ENCODE measurements at places on chromosomes 2 and 18.

- no peak for DNase-seq
Measured at GRCh38 chr2:61950571-61951315, 45.3 kb downstream of the COMMD1 start.

DNA sequence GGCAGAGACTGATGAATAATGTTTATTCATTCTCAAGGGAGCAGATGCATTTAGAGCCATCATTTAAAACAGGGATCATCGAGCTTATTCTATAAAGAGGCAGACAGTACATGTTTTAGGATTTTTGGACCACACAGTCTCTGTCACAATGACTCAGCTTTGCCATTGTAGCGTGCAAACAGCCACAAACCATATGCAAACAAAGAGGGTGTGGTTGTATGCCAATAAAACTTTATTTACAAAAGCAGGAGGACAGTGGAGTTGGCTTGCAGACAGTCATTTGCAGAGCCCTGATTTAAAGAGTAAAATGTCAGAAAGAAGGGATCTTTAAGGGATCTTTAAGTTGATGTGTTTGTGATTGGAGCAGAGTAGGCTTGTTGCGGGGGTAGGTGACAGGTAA lies 51.5 kb downstream of the SMIM21 start:
- DNase-seq = no peak

DNA sequence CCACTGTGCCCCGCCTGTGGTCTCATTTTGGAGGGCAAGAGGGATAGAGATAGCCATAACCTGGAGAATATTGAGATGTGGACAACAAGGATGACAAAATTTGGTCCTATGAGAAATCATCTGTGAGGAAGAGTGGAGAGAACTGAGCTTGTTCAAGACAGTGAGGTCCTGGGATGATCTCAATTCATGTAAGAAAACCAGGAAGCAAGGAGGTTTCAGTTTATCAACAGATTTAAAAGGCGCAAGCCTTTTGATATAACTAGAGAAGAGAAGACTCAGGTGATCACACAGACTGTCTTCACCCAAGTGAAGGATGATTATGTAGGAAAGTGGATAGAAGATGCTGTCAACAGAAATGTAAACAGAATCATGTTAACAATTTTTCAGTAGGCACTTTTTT lies 39.1 kb downstream of the PCBP1 start:
- no peak for DNase-seq

DNA sequence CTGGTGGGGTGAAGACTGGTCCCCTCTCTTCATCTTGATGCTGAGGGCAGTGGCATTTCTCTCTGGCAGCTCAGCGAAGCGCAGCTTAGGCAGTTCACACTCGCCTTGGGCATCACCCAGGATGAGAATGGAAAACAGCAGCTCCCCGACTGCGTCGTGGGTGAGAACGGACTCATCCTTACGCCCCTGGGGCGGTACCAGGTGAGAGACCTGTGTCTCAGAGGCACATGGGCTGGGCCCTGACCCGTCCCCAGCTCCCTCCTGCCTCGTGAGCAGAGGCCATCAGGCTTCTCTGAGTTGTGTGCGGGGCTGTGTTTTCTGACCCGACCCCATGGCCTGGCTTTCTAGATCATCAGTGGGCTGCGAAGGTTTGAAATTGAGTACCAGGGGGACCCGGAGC lies 8.2 kb upstream of the CCDC74A start:
- no peak for DNase-seq

- no peak for DNase-seq
Measured at GRCh38 chr2:28661589-28662001, 90.0 kb upstream of the PPP1CB start.

GRCh38 chr2:34734042-34734441 lies 1134.9 kb upstream of the FAM98A start:
- no peak for DNase-seq

DNA sequence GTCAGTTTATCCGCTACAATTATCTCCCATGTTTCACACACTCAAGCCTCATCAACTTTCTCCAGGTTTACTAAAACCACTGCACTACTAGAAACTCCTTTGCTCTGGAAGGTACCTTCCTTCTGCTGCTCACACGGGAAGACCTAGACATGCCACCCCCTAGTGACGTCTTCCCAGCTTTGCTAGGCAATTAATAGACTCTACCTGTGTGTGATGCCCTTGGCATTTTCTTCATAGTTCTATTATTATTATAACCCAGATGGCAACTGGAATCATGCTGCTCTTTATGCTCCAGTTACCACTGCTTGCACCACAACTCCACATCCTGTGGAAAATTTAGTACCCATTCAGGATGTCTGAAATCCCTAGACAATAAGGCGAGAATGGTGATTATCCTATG lies 42.4 kb downstream of the CACNB4 start:
- no peak for DNase-seq

DNA sequence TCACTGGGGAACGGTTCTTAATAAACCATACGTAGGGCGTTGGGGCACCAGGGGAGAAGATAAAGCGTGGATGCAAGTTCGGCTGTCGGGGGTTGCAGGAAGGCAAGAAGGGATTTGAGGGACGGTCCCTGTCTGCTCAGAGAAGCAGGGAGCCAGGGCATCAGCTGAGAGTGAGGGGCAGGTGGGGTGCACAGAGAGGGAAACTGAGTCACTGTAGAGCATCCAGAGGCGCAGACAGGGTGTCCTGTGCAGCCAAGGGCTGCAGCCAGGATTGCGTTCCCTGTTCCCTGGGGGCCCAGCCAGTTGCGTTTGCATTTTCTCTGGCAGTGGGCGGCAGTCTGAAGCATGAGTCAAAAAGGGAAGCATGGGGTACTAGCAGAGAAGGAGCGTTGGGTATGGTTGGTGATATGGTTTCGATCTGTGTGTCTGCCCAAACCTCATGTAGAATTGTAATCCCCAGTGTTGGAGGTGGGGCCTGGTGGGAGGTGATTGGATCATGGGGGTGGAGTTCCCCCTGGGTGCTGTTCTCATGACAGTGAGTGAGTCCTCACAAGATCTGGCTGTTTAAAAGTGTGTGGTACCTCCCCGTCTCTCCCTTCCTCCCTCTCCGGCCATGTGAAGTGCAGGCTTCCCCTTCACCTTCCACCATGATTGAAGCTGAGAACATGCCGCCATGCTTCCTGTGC lies 202.9 kb downstream of the NDUFA10 start:
- peak; percentile 32 for DNase-seq

DNA sequence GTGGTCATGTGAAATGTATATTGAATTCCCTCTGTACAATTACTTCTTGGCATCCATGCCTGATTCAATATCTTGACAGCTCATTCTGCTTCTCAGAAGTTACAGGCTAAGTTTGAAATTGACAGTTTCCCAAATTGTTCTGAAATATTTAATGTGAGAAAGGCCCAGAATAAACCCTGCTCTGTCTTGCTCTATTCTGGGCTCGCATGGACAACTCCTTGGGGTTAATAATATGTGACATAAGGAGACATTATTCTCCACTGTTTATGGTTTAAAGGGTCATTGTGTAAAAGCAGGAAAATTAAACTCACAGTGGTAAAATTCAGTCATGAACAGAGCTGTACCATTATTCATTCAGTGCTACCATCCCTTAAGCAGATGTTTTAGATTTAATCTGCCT lies 160.7 kb upstream of the CNTNAP5 start:
- DNase-seq = no peak

DNA sequence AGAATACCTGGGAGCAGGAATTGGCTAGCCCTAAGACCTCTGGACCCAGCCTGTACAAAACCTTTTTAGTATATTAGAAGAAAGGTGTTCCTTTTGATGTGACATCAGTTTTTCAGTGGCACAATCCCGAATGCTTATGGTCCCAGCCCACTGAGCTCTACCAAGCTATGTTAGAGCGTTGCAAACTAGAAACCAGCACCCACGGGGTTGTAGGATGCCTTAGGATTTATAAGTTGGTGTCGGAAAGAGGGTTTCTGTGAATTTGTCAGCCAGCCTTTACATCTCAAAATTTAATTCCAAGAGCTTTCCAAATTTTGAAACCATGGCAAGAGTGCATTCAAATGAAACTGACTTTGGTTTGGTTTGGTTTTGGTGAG lies 499 bp upstream of the LMAN1 start:
- no peak for DNase-seq

- DNase-seq = no peak
Measured at GRCh38 chr2:240593026-240593702, 6.6 kb downstream of the CAPN10 start.

DNA sequence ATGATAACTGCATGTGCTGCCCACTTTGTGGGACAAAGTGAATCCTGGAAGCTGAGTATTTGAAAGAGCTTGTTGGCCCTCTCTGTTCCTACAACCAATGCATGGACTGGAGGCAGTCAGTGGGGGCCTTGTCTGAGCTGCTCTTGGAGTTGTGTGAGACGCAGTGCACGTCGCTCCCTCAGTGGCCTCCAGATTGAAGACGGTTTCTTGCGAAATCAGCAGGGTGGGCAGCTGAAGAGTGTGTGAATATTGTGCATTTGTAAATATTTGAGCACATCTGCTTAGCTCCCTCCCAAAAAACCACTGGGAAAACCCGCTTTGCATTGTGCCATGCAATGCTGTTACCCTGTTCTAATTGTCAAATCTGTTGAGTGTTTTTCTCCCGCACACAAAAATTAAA lies 782.8 kb downstream of the PLCL1 start:
- no peak for DNase-seq

GRCh38 chr2:34492561-34493455 lies 893.7 kb upstream of the FAM98A start:
- DNase-seq = no peak

- no peak for DNase-seq
Measured at GRCh38 chr2:136858656-136859055, 93.3 kb downstream of the THSD7B start.

DNA sequence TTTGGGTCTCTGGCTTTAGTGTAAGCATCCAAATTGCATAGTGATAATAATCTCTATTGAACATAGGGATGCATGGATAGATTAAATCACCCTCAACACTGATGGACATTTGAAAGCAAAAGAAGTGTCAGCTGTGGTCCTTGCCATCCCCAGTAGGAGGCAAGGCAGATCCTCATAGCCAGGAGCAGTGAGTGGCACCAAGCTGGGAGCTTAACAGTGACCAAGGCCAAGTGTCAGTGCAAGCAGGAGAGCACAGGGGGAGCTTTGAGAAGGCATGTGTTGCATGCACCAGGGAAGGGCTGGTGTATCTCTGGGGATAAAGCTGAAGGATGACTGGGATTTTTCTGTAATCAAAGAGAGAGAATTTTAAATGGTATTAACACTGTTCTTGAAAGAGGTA lies 14.7 kb downstream of the SLC14A1 start:
- no peak for DNase-seq

DNA sequence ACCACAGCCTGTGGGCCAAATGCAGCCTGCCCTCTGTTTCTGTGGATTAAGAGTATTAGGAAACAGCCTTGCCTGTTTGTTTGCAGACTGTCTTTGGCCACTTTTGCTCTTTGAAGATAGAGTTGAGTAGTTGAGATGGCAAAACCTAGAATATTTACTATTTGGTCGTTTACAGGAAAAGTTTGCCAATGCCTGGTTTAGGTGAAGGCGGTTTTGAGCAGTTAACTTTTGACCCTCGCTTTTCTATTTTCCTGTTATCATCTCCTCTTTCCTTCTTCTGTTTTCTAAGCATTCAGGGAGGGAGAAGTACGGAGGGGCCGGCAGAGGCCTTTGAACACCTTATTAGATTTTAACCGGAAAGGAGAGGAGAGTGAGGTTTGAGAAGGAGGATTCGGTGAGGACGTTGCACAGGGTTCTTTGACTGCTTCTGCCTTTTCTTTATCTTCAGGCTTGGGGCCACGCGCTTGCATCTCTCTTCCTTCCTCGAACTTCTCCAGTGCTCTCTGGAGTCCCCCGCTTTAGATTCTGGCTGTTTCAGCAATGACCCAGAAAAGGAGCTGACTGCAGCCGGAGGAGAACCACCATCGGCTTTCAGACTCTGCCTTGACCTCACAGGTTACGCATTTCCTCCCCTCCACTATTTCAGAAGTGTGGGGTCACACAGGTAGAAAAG lies 39.2 kb downstream of the IL1R2 start:
- no peak for DNase-seq

DNA sequence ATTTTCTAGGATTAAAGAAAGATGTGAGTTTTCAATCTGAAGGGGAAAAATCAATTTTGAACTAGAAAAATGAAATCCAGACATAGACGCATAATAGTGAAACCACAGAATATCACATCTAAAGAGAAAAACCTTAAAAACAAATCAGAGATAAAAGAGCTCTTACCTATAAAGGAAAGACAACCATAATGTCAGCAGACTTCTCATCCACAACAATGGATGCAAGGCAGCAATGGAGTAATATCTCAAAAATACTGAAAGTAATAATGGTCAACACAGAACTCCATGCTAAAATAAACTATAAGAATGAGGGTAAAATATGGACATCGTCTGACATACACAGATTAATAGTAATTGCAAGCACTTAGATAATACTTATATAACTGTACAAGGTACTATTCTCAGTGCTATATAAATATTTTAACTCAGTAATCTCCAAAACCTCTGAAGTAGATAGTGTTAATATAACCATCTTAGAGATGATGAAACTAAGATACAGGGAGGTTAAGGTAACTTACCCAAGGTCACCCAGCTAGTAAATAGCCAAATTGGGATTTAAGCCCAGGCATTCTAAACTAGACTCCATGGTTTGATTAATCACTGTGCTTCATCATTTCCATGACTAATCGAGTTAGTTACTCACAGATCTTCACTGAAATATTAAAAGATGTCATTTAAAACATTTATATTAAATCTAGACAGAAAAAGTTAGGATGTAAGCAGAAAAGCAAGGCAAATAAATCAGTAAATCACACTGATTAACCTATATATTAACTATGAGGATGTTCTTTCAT lies 89.4 kb upstream of the SPTBN1 start:
- no peak for DNase-seq

DNA sequence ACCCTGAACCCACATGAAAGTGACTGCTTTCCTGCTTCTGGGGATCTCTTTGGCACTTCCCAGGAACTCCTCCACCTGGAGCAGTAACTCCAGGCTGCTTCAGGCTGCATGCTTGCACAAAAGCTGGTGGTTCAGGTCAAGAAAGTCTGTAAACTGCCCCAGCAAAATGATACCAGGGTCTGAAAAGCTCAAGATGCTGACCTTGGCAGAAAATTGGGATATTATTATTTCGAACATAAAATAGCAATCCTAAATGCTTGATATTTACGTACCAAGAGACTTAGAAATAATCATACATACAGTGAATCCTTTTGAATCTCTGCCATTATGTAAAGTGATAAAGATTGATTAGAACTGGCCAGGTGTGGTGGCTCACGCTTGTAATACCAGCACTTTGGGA lies 674.3 kb downstream of the ERBB4 start:
- no peak for DNase-seq

DNA sequence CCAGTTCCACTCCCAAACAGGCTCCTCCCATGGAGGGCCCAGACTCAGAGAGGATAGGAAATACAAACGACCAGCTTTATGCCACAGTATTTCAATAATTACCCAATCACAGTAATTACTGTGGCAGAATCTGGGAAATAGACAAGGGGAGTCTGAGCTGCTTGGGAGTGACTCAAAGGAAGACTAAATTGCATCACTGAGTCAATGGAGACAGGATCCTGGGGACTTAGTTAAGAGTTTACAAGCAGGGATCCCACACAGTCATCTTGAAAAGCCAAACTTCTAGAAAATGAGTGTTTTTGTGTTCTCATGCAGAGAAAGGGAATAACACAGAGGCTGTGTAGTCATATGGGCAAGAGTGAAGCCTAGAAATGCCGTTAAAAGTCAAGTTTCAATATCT lies 1142.1 kb downstream of the CNTNAP5 start:
- DNase-seq = no peak

GRCh38 chr18:38241736-38242135 lies 676.1 kb upstream of the CELF4 start:
- DNase-seq = no peak

GRCh38 chr18:73684647-73685046 lies 463.0 kb downstream of the FBXO15 start:
- no peak for DNase-seq

- no peak for DNase-seq
Measured at GRCh38 chr2:151180123-151180522, 81.5 kb downstream of the RBM43 start.

Measured in activated CD4-positive, alpha-beta T cell treated with anti-CD3 and anti-CD28 coated beads, Interleukin-2, Interleukin-4, amounts not matched to agents 100 ng/mL and 50 ng/mL, durations not matched to agents 16 hours and 8 hours (primary cell).